ENCODE measurements at places on chromosomes 12 and 14.

DNA sequence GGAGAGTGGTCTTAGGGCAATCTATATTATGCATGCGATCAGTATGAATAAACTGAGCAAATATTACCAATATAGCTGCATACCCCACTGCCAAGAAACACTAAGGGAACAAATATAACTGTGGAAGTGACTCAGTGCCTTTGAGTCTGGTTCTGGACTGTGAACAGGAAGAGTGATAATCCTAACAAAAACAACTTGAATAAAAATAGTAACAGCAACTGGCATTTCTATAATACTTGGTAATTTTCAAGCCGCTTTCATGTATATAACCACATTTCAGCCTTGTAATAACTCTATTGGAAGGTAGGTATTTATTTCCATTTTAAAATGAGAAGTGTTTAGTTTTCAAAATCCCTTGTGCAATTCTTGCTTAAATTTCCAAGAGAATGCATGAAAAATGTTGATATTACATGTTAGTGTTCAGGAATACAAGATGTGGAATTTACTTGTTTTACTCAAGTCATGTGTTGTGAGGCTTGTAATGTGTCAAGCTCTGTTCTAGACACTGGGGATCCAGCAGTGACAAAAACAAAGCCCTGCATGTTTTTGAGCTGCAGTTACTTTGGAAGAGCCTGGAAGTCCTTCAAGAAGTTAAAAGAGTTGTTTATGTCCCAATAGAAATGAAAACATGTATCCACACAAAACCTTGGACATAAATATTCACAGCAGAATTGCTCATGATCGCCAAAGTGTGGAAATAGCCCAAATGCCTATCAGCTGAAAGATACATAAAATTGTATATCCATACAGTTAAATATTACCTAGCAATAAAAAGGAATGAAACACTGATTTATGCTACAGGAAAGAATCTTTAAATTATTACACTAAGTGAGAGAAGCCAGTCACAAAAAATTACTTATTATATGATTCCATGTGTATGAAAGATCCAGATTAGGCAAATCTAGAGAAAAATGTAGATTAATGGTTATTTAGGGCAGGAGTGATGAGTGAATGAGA, 338.1 kb upstream of the TMEM132C start:
- DNase-seq, result no peak

DNA sequence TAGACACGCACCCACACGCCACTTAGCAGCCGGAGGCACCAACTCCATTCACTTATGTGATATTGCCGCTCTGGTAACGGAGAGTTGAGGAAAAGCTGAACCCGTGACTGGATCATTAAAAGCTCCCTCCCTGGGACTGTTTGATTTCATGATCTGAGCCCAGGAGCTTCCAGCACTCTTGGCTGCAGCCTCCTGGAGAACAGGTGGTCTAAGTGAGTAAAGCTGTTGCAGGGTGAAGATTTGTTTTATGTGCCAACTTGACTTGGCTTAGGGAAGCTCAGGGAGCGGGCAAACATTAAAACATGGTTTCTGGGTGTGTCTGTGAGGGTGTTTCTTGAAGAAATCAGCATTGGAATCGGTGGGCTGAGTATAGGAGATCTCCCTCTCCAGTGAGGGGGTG, 16.9 kb upstream of the TMEM132C start:
- no peak for DNase-seq

- no peak for DNase-seq
Observed at GRCh38 chr14:60738843-60739508, 4.4 kb downstream of the MNAT1 start.

GRCh38 chr14:82999802-83000201, 1466.1 kb upstream of the SEL1L start:
- DNase-seq, result no peak

DNA sequence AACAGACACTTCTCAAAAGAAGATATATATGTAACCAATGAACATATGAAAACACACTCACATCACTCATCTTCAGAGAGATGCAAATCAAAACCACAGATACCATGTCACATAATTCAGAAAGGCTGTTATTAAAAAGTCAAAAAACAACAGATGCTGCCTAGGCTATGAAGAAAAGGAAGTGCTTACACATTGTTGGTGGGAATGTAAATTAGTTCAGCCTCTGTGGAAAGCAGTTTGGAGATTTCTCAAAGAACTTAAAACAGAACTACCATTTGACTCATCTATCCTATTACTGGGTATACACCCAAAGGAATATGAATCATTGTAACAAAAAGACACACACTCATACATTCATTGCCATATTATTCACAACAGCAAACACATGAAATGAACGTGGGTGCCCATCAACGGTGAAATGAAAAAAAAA, 35.1 kb downstream of the EIF2S3B start:
- peak; percentile 44 for DNase-seq

DNA sequence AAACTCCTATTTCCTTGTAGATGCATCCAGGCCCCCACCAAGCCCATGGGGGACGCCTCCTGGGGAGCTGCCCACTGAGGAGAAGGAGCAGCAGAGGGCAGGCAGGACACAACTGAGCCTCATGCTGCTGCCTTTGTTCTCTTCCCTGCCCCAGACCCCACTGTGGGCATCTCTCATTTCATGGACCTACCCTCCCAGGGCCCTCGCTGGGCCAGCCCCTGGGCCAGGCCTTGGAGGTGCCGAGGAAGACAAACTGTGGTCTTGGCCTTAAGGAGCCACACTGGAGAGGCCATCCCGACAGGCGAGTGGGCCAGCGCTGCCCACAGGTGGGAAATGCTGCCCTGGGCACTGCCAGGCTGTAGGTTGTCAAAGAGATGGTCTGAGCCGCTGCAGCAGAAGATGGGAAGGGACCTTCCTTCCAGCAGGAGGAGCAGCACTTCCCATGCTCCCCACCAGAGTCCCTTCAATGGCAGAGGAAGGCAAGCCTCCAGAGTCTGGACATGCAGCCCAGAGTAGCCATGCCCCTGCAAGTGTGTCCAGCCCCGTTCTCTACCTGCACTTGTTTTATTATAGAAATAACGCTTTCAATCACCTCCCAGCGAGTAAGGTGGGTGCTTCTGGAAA, 147.4 kb downstream of the BCL11B start:
- no peak for DNase-seq
